GM12878 (cell line): ENCODE measurements at places on chromosomes 5 and 9. TPM values are rescaled to one million over a fixed set of nuclear protein-coding genes. Genes with fewer than 3 reads are reported as not detected.

DNA sequence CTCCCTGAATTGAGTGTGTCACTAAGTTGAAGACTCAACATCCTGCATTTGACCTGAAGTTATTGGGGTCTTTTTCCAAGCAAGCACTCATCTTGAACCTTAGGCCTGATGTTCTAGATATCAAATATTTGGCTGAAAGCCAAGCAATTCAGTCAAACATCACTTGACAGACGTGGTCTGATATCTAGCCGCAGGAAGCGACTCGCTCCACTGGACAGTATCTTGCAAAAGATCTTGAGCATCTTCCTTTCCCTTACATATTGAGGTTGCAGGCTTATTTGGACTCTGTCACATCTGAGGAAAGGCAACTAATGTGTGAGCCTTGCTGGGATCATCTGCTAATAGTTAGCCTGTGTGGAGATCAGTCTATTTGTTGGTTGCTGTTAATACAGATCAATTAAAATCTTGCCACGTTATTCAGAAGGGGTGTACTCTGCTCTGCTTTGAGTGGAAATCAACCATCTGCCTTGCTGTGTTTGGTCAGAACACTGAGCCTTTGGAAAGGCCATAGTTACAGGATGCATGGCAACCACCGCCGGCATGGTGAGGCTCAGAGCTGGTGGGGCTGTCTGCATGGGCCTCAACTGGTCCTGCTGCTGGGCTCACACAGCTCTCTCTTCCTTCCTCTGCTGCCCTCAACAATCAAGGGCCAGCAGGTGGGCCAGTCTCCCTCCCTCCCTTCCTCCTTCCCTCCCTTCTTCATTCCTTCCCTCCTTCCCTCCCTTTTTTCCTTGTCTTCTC lies 166.9 kb upstream of the KLF9 start:
- DNase-seq = no peak

DNA sequence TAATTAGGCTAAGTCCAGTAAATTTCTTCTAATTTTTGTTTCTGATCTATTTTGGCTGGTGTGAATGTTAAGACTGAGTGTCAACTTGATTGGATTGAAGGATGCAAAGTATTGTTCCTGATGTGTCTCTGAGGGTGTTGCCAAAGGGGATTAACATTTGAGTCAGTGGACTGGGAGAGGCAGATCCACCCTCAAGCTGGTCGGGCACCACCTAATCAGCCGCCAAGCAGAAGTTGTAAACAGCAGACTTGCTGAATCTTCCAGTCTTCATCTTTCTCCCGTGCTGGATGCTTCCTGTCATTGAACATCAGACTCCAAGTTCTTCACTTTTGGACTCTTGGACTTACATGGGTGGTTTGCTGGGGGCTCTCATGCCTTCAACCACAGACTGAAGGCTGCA lies 21.4 kb upstream of the MLLT3 start:
- DNase-seq = no peak

GRCh38 chr5:124371111-124371706 lies 375.2 kb downstream of the ZNF608 start:
- no peak for DNase-seq

- no peak for DNase-seq
Observed at GRCh38 chr5:95256991-95257390, 27.9 kb downstream of the MCTP1 start.

DNA sequence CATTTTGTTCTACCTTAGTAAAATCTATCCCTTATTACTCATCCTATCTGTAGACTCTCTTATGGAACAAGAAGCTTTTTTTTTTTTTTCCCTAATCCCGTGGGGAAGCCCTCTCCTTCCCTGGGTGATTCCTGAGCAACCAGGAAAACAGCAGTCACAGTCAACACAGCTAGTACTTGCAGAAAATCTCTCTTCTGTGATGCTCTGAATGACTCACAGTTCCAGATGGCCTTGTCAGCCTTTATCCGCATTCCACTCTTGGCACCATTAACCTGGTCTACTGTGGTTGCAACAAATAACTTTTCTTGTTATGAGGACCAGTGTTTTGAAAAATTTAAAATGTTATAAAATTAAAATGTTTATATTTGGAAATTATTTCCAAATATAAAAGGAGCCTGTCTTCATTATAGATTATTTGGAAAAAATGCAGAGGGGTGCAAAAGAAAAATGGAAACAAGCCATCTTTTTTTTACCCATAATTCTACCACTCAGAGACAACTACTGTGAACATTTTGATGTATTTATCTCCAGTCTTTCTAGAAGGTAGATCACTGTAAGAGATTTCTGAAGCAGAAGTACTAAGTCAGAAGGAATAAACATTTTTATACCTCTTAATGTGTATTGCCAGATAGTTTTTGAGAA lies 486.7 kb downstream of the RAB3C start:
- no peak for DNase-seq

- no peak for DNase-seq
Observed at GRCh38 chr9:117763314-117763713, 59.1 kb downstream of the TLR4 start.

- peak; percentile 98 for DNase-seq
Observed at GRCh38 chr5:158953929-158954534, 145.7 kb downstream of the EBF1 start.

GRCh38 chr5:150469718-150470469 lies 20.4 kb upstream of the RPS14 start:
- DNase-seq = no peak

DNA sequence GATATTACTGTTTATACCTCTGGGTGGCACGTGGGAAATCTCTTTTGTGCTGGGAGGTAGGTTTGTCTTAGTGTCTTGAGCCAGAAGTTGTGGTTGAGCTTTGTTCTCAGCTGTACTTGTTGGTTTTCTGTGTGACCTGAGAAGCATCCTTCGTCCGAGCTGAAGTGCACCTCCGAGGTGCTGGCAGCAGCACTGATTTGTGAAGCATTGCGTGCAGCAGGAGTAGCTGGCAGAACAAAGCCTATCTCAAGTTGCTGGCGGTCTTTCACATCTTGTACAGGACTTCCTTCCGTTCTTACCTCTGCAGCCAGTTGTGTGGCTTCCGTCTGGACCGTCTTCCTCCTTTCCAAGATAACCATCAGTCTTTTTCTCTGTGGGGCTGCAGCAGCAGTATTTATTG lies 4.3 kb downstream of the PRRC2B start:
- DNase-seq = peak; percentile 64

- DNase-seq = no peak
Observed at GRCh38 chr9:36112516-36112915, 24.0 kb upstream of the GLIPR2 start.

GRCh38 chr5:1195916-1196315 lies 5.5 kb upstream of the SLC6A19 start:
- DNase-seq = no peak

DNA sequence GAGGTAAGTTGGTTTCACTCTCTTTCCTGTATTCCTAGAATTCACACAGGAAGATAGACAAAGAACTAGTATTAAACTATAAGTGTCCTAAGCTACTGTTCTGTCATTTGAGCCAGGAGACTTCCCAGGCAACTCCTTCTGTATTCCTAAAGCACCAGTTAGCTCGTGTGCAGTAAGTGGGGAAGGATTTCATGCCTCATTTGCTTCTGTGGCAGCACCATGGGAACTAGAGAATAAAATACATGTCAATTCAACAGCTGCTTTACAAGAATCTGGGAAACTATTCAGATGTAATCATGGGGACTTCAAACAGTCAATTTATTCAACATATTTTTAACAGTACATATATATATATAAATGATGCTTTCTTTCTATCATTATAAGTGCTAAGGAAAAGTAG lies 762.3 kb downstream of the PRELID2 start:
- DNase-seq = no peak

GRCh38 chr5:146653560-146653959 lies 137.6 kb upstream of the GPR151 start:
- no peak for DNase-seq

DNA sequence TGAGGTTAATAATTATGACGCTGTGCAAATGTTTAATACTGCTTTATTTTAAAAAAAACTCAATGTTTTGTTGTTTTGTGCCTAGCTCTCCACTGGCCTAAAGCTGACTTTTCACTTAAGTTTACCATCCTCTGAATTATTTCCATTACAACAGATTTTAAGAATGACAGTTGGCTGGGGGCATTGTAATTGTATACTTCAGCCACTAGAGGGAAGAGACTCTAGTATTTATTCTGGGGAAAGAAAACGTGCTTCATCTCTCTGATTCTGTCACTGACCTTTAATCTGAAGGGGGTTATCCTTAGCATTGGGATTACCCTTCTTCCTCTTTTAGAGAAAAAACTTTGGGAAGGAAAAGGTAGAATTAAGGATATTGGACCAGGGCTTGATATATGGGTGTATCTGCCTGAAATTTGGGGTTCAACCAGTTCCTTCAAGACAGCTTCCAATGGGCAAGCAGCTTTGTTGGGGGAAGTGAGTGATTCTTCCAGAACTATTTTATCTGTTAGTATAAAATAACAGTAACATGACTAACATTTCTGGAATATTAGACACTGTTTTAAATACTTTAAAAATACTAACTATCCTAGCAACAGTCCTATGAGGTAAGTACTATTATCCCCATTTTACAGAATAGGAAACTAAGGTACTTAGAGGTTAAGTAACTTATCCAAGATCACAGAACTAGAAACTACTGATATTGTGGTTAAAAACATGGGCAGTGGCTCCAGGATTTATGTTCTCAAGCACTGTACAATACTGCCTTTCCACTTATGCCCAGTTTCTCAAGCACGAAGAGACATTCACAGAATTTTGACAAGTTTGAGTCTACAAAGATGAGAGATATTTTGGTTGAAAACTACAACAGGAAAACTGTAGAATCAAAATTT lies 208.4 kb downstream of the CD180 start:
- DNase-seq = no peak

DNA sequence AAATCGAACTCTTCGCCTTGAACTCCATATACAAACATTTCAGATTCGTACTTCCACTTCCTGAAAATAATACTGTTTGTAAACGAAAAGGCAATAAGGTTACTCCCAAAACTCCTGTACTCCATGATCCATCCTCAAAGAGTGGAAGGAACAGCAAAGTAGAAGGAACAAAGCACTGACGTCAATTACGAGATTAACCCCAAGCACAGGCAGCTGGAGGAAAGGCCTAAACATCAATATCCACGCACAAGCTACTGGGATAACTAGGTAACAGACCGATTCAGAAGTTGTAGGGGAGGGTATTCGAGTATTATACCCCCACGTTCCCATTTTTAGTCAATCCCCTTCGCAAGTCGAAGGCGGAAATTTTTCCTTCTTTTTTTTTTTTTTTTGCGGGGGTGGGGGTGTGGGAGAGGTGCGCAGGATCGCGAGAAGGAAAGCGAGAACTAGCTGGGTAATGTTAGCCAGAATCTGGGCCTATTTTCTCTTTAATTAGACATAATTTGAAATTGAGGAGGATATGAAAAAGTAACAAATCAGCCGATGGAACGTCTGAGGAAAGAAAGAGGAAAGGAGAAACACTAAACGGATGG lies 909 bp downstream of the AFF4 start:
- no peak for DNase-seq

DNA sequence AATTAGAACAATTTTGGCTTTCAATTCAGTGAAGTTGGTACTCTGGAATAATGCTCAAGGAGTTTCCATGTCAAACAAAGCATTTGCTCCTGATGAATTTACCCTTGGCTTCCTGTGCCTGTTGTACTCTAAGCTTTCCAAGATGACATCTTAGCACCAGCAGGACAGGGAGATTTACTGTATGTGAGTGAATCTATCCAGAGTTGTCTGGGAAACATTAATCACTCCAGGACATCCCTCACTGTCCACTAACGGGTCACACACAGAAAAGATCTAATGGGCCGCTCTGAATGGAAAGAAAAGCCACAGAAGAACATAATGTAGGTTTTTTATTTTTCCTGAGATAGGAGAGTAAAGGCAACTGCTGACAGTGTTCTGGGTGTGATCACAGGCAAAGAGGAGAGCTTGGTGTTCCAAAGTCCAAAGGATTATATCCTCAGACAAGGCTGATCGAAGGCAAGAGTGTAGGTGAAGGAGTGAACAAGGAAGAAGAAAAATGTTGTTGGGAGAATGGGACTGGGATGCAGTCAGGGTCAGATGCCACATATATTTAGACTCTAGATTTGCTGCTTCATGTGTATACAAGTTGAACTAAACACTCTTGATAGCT lies 167.7 kb upstream of the RPS23 start:
- DNase-seq = no peak

- no peak for DNase-seq
Observed at GRCh38 chr5:158179271-158179670, 320.3 kb upstream of the CLINT1 start.

- no peak for DNase-seq
Observed at GRCh38 chr5:116038817-116039216, 6.5 kb downstream of the ARL14EPL start.

Gene PTTG1
- 154 and 168 TPM in 2 replicates for total RNA-seq

Gene PCDHB11
- not detected in 2 replicates for total RNA-seq

Gene SHOC1
- total RNA-seq = not detected in 2 replicates

Gene CSF2
- total RNA-seq = 0.85 and 1.4 TPM in 2 replicates

Gene SLC6A3
- total RNA-seq = not detected in 2 replicates

Gene EGR1
- total RNA-seq = 7.3 and 9.0 TPM in 2 replicates

Gene RMI1
- total RNA-seq = 18.0 and 19.4 TPM in 2 replicates

Gene NEURL1B
- 0.16 and 0.26 TPM in 2 replicates for total RNA-seq

Gene IFNA2
- 0.26 TPM in 1 of 2 replicates, not detected in the other for total RNA-seq

Gene NDUFS4
- total RNA-seq = 69.9 and 73.9 TPM in 2 replicates
